ENCODE measurements at places on chromosomes 5 and 9.
A peak's percentile ranks its signal among the peaks of the same experiment; 100 is the strongest.

DNA sequence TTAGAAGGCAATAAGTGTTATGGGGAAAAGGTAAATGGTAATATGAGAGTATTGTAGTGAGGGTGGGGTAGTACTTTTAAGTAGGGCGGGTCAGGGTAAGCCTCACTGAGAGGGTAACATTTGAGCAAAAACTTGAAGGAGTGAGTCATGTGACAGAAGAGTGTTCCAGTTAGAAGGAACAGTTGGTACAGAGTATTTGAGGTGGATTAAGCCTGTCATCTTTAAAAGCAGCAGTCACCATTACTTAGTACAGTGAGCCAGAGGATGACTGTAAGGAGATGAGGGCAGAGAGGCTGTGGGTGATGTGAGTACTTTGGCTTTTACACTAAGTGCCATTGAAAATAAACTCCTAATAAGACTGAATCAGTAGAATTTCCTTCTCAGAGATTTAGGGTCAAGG is 54.8 kb downstream of the UBAP1 start:
- DNase-seq = no peak

DNA sequence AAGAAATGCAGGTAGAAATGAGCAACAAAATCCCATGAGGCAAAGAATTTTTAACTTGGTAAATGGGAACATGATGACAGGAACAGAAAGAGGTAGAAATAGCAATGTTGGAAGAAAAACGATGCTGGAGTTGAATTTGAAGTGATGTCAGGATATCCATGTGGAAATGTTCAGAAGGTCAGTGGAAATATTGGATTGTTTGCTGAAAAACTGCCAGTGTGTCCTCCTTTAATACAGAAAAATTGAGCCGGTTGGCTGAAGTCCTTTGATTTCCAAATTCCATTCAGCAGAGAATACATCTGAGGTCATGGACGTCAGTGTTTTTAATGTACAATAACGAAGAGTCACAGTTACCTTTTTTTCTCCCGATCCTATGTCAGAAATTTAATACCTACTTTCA is 110.0 kb upstream of the DMAC1 start:
- DNase-seq = no peak

- no peak for DNase-seq
These were observed 3.6 kb upstream of the DPH7 start for GRCh38 chr9:137582286-137582860.

DNA sequence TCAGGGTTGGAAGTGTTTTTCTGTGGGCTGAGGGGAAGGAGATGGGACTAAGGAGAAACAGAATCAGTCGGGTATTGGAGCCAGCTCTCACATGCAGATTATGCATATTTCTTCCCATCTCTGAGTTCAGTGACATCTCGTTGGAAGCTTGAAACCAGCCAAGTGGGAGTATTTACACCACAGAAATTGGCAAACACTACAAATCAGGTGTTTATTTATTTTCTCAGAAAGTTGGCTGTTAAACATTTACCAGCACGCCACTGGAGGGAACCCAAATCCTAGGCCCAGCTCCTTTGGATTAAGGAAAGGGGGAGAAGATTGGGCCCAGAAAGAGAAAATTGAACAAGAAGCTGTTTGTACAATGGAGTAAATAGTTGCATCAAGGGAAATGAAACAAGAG is 72.1 kb upstream of the PITX1 start:
- DNase-seq = no peak

DNA sequence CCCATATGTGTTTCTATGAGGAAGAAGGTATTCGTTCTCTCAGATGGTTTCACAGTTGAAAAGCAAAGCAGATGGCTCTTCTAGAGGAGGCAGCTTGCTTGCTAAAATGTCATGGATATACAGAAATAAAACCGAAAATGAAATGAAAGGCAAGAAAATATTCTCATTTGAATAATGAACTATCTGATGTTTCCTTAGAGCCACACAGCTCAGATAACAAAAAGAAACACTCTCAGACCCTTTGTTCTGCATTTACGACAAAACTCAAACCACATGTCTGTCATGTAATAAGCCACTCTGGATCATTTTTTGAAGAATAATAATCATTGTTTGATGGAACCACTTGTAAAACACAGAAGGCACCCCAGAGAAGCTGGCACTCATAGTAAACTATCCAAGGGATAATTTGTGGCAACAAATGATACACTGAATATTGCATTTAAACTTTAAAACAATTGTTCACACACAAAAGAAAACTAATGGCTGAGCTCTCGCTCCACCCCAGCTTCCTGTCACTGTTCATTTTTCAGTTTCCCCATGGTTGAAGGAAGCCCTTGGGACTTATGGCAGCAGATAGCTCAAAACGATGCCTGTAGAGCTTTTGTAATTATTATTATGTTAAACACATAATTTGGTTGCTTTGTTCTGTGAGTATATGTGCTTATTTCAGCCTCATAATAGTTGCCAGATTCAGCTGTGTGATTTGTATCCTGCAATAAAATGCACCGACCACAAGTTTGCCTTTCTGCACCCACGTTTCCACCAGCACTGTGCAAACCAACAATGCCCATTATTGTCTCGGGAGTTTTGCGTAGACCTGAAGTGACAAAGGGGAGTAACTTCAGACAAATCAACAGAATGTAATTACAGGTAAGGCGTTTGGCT is 256.0 kb downstream of the TMEM167A start:
- DNase-seq = peak; percentile 69

DNA sequence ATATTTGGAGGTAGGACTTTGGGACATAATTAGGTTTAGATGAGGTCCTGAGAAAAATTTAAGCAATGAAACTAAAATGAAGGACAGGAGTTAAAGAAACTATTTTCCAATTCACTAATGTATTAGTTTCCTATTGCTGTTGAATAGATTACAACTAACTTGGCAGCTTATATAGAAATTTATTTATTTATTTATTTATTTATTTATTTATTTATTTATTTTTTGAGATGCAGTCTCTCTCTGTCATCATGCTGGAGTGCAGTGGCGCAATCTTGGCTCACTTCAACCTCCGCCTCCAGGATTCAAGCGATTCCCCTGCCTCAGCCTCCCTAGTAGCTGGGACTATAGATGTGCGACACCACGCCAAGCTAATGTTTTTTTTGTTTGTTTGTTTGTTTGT is 182.4 kb upstream of the ADCY2 start:
- DNase-seq = no peak

DNA sequence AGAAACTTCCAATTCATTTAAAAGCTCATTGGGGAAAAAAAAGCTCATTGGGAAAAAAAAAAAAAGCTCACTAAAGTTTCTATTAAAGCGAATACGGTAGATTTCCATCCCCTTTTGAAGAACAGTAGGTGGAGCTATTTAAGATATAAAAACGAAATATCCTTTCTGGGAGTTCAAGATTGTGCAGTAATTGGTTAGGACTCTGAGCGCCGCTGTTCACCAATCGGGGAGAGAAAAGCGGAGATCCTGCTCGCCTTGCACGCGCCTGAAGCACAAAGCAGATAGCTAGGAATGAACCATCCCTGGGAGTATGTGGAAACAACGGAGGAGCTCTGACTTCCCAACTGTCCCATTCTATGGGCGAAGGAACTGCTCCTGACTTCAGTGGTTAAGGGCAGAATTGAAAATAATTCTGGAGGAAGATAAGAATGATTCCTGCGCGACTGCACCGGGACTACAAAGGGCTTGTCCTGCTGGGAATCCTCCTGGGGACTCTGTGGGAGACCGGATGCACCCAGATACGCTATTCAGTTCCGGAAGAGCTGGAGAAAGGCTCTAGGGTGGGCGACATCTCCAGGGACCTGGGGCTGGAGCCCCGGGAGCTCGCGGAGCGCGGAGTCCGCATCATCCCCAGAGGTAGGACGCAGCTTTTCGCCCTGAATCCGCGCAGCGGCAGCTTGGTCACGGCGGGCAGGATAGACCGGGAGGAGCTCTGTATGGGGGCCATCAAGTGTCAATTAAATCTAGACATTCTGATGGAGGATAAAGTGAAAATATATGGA is at the start of gene PCDHGA12:
Gene PCDHGA12 (plus strand): TSS at position 176 of the 782 bp plus-strand sequence. CDS start 253 bp downstream, at position 429.
- no peak for DNase-seq

DNA sequence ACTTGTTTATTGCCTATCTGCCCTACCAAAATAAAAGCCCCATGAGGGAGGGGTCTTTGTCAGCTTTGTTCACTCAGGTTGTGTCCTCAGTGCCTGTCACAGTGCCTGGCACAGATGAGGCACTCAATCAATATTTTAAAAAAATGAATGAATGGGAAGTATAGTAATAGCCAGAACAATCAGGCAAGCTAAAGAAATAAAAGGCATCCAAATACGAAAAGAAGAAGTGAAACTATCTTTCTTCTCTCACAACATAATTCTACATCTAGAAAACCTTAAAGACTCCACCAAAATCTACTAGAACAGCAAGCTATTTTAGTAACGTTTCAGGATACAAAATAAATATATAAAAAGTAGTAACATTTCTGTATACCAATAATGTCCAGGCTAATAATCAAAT is 37.8 kb upstream of the C5orf63 start:
- DNase-seq = no peak

DNA sequence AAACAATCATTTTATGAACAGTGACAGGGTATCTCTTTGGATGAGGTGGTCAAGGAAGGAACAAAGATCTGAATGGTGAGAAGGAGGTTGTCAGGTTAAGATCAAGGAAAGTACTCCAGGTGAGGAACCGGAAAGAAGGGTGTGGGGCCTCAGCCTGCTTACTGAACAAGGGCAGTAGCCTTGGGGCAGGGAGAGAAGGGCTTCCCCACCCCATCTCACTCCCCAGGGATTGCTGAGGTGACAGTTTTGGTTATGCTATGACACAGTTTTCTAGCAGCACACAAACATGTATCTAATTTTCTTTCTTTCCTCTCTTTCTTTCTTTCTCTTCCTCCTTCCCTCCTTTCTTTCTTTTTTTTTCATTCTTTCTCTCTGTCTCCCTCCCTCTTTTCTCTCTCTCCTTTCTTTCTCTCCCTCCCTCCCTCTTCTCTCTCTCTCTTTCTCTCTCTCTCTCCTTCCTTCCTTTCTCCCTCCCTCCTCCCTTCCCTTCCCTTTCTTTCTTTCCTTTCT is 4.1 kb upstream of the HDHD3 start:
- no peak for DNase-seq

- DNase-seq = no peak
These were observed 37.0 kb downstream of the RNF130 start for GRCh38 chr5:180034564-180034963.

DNA sequence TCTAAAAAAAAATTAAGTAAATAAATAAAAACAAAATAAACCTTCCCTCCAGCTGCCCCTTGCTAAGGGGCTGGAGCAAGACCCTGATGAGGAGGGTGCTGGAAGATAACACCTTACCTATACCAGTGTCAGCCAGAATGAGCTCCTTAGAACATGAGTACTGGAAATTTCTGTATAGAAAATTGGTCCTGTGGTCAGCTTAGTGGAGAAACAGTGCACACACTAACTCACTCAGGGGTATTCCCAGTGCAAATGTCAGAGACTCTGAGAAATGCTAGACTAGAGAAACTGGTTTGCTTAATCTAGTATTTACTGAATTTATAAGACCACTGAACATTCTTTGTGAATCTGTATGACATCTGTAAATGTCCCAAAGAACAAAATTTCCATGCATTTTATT is 62.1 kb upstream of the CTXN3 start:
- DNase-seq = no peak

DNA sequence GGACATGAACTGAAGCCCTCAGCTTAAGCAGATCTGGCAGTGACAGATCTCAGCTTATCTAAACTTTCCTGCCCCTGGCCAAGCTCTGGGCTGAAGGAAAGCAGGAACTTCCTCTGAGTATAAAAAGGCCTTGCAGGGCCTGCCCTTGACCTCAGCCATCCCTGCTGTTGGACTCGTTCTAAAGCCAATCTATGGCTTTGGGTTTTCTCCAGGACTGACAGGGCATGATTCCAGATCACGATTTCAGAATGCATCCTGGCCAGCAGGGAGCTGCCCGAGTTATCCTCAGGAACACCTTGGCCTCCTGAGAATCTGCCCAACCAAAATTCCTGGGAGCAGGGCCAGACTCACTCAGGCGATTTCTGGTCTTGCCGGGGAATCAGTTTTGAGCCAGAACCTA is 502.7 kb downstream of the TLE4 start:
- DNase-seq = no peak

- peak; percentile 61 for DNase-seq
These were observed 8.1 kb upstream of the RAD23B start for GRCh38 chr9:107274953-107275422.

DNA sequence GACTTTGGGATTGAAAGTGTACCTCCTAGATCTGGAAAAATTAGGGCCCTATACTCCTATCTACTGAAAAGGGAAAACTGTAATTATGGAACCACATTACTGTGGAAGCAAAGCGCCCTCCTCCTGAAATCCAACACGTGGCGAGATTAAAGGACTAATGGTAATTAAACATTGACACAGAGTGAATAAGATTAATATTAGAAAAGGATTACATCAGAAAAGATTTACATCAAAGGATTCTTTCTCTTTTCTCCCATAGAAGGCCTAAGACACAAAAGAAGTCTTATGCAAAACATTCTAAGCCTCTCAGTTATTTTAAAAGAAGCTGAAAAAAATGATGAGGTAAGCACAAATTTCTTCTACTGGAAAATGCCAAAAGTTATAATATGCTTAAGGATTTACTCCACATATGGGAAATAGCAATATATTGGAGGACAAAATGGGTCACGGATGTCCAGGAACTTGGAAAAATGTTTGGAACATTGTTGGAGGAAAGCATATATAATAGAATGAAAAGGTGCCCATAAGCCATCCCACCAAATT is 227.8 kb downstream of the TRPM3 start:
- DNase-seq = no peak

DNA sequence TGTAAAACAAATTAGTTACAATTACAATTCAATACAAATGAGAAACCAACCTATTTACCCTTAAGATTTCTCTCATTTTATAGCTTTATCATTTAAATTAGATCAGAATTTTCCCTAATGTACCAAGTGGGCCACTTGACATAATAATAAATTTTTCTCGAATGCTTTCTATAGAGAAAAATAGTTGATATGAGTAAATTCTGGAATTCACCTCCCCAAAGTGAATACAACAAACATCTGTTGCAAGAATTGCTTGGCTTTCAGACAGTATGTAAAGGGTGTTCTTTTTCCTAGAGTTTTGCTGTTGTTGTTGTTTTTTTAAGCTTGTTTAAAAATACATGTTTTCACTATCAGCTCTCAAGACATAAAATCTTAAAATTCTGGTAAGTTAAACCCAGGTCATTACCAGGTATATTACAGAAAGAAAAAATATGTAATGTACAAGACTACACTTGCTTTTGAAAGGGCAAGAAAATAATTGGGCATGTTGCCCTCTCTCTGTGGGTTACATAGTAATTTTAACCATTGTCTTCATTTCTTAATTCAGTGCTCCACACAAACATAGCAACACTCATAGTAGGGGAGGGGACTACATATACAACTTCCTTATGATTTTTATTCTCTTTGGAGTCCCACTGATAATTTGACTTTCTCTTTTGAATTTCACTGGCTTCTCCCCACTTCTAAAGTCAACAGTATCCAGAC is 200.6 kb downstream of the ARL15 start:
- DNase-seq = no peak

- no peak for DNase-seq
These were observed 263.1 kb upstream of the COX7C start for GRCh38 chr5:86354664-86355063.

GRCh38 chr5:173069671-173070070 is 13.5 kb downstream of the CREBRF start:
- no peak for DNase-seq

- no peak for DNase-seq
These were observed 161.2 kb upstream of the SPRY4 start for GRCh38 chr5:142486020-142486419.

GRCh38 chr5:55134053-55134722 is 25.8 kb upstream of the GPX8 start:
- peak; percentile 4 for DNase-seq

GRCh38 chr5:93892481-93892880 is 151.1 kb upstream of the POU5F2 start:
- no peak for DNase-seq

Data from SW480 (cell line).